ENCODE measurements at places on chromosomes 4 and X. TPM values are rescaled to one million over a fixed set of nuclear protein-coding genes. Genes with fewer than 3 reads are reported as not detected.

Gene FANCB
- 3.5 TPM for total RNA-seq

Gene SEC24B
- total RNA-seq, result 20.2 TPM

Gene PCDH19
- total RNA-seq, result 0.16 TPM

Gene ARX
- total RNA-seq, result 0.58 TPM

Gene CPE
- total RNA-seq, result 1.2 TPM

Gene CCDC110
- not detected for total RNA-seq

Gene SMAD1
- total RNA-seq, result 10.3 TPM

Gene LIMCH1
- total RNA-seq, result 37.9 TPM

Gene ATOH1
- total RNA-seq, result not detected

Gene SUPT20HL2
- total RNA-seq, result not detected

Gene AMOT
- 0.02 TPM for total RNA-seq

Gene C4orf36
- total RNA-seq, result 0.88 TPM

Gene MAGEA2B
- not detected for total RNA-seq

Gene SSX2B
- not detected for total RNA-seq

Gene ZNF182
- total RNA-seq, result 3.7 TPM

Gene ARHGAP24
- total RNA-seq, result 3.3 TPM

Gene PSAPL1
- total RNA-seq, result 0.10 TPM

Gene KLHL4
- 3.1 TPM for total RNA-seq

Gene DRP2
- total RNA-seq, result 0.18 TPM
